ENCODE measurements at places on chromosomes 12 and 14.
A peak's percentile ranks its signal among the peaks of the same experiment; 100 is the strongest.

GRCh38 chr12:45774508-45775162, 45.1 kb downstream of the ARID2 start:
- H3K36me3 ChIP-seq, result peaks cover 5% of the 10 kb centered on the region
- H3K4me3 ChIP-seq, result no peak overlapping the region
- H3K27me3 ChIP-seq, result no peaks in the 10 kb centered on the region
- no peak for DNase-seq
- H3K27ac ChIP-seq, result no peak overlapping the region
- H3K4me1 ChIP-seq, result peaks cover 8% of the 10 kb centered on the region

- H3K4me3 ChIP-seq, result peak overlapping the region; percentile 27
- H3K4me1 ChIP-seq, result peaks cover 81% of the 10 kb centered on the region
- H3K36me3 ChIP-seq, result peaks cover 72% of the 10 kb centered on the region
- peak; percentile 65 for DNase-seq
Observed at GRCh38 chr12:46221255-46222128, 47.4 kb downstream of the SLC38A1 start.

- no peak overlapping the region for H3K27ac ChIP-seq
- H3K4me3 ChIP-seq, result no peak overlapping the region
- peaks cover 9% of the 10 kb centered on the region for H3K4me1 ChIP-seq
- no peak for DNase-seq
Observed at GRCh38 chr12:119868992-119869391, 8.1 kb downstream of the CIT start.

DNA sequence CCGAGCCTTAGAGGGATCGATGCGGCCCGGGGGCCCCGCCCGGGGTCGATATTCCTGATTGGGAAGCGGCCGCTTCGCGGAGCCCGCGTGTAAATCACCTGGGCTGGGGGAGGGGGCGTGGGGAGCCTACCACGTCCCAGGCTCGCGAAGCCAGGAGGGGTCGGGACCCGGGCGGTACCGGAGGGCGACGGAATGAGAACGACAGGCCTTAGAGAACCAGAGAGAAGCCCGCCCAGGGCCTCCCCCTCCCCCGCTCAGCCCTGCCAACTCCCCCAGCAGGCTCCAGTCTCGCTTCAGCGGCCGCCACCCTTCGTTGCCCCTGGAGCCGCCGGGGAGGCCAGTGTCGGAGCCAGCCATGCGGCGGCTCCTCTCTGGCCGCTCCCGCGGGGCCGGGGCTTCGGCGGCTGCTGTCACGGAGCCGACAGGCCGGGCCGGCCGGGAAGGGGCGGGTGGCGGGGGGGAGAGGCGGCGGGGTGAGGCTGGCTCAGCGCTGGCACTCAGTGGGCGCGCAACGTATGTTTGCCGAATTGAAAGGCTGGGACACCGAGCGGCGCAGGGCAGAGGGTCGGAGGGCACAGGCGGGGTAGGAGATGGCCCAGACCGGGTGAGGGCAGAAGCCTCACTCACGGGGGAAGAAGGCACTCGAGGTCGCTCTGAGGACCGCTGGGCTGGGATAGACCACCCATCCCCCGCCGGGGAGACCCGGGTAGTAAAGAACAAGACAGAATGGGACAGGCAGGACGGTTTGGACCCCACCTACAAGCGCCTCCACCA, 1.4 kb upstream of the DNAJC22 start:
- peak; percentile 68 for DNase-seq
- no peak overlapping the region for H3K27ac ChIP-seq
- H3K4me3 ChIP-seq, result peak overlapping the region; percentile 84
- no peaks in the 10 kb centered on the region for H3K36me3 ChIP-seq
- peaks cover 31% of the 10 kb centered on the region for H3K4me1 ChIP-seq

GRCh38 chr14:104966981-104967385, 11.2 kb downstream of the AHNAK2 start:
- no peak overlapping the region for H3K4me3 ChIP-seq
- no peaks in the 10 kb centered on the region for H3K36me3 ChIP-seq
- DNase-seq, result no peak
- peaks cover 17% of the 10 kb centered on the region for H3K27me3 ChIP-seq

DNA sequence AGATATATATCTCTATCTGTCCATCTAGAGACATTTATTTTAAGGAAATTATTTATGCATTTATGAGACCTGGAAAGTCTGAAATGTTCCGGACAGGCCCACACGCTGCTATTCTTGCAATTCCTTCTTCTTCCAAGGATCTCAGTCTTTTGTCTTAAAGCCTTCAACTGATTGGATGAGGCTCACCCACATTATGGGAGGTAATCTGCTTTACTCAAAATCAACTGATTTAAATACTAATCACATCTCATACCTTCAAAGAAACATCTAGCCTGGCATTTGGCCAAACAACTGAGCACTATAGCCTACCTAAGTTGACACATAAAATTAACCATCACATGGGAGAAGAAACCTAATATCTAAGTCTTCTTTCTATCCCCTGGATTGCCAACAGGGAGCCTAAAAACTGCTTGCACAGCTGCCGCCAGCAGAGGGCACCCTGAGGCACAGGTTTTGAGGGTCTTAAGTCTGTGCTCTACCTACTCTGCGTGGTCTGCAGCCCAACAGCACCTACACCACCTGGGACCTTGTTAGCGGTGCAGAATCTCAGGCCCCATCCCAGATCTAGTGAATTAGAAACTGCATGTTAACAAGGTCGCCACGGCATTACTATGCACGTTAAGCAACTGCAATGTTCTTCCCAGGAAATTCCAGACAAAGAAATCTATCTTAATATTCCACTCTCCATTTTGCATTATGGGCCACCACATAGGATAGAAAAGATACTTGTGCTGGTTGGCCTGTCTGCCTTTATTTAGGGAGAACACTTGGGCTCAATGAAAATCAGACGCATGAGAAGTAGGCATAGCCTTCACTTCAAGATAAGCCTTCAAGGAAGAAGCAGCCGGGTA, 249.7 kb downstream of the FOXG1 start:
- no peaks in the 10 kb centered on the region for H3K4me1 ChIP-seq
- H3K27ac ChIP-seq, result no peak overlapping the region
- no peak overlapping the region for H3K4me3 ChIP-seq
- no peaks in the 10 kb centered on the region for H3K36me3 ChIP-seq

- DNase-seq, result no peak
- no peaks in the 10 kb centered on the region for H3K36me3 ChIP-seq
- H3K27ac ChIP-seq, result no peak overlapping the region
- H3K4me1 ChIP-seq, result no peaks in the 10 kb centered on the region
Observed at GRCh38 chr12:93733358-93733757, 56.2 kb downstream of the CRADD start.

DNA sequence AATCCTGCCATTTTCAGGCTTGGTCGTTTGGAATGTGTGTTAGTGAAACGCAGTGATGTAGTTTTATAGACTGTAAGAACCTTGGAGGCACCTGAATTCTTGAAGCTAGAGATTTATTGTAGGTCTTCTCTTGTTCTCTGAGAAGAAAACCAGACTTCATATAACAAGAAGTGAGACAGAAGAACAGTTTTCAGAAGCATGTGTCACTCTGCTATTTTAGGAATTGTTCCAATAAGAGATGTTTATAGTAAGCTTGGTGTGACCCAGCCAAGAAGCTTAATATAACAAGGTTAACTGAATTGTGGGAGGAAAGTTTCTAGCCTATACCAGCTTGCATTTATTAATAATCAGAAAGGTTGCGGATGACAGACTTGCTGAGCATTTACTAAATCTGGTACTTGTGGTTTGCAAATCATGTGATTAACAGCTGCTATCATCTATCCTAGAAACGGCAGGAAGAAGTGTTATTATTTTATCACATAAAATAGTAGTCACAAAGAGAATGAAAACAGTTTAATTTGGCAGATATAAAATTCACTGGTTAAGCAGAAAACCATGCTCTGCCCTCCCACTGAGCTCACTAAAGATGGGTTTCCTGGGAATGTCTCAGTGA, 49.2 kb upstream of the BCAT1 start:
- no peak overlapping the region for H3K4me3 ChIP-seq
- no peak for DNase-seq
- no peaks in the 10 kb centered on the region for H3K4me1 ChIP-seq
- H3K27ac ChIP-seq, result no peak overlapping the region
- peaks cover 3% of the 10 kb centered on the region for H3K27me3 ChIP-seq

- no peak for DNase-seq
- H3K4me1 ChIP-seq, result no peaks in the 10 kb centered on the region
- no peaks in the 10 kb centered on the region for H3K36me3 ChIP-seq
- no peak overlapping the region for H3K27ac ChIP-seq
Observed at GRCh38 chr14:84421621-84422020, 1108.3 kb upstream of the FLRT2 start.

DNA sequence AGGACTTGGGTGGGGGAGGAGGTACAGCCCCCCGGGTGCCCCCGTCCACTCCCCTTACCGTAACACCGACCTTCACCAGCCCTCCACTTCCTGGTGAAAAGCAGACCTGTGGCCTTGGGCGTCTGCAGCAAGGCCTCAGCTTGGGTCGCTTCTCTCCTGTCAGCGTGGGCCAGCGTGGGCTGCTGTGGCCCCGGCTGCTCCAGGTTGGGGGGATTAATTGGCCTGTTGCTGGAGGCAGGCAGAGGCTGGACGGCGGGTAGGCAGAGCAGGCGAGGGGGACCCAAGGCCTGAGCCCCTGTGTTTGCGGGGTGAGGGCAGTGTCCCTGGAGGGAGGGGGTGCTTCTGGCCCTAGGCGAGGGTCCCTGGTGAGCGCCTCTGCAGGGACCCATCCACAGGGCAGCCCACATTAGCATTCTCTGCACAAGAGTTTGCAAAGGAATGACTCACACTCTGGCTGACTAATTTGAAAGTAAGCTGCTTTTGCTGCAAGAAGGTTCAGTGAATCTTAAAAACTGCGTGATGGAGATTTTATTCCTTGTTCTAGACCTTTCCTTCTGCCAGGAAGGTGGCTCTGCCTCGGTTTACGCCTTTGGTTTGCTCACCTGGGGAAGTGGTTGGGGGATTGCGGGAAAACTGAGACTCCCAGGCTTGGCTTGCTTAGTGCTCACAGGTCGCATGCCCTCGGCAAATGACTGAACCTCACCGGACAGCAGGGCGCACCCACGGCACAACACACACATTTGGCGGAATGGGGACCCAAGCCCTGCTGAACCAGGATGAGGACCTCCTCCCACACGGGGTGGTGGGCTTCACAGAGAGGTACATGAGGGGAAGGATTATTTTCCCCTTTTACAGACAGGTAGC, 37.9 kb upstream of the DLK1 start:
- no peak overlapping the region for H3K27ac ChIP-seq
- no peak for DNase-seq
- H3K27me3 ChIP-seq, result no peaks in the 10 kb centered on the region

GRCh38 chr12:107884769-107885694, 110.5 kb downstream of the ASCL4 start:
- H3K27me3 ChIP-seq, result peaks cover 23% of the 10 kb centered on the region
- peak; percentile 81 for DNase-seq
- no peak overlapping the region for H3K27ac ChIP-seq
- H3K36me3 ChIP-seq, result no peaks in the 10 kb centered on the region
- H3K4me3 ChIP-seq, result no peak overlapping the region
- no peaks in the 10 kb centered on the region for H3K4me1 ChIP-seq

GRCh38 chr14:54383835-54384234, 13.0 kb upstream of the CDKN3 start:
- no peak overlapping the region for H3K4me3 ChIP-seq
- H3K27ac ChIP-seq, result no peak overlapping the region
- DNase-seq, result no peak
- no peaks in the 10 kb centered on the region for H3K36me3 ChIP-seq
- H3K4me1 ChIP-seq, result no peaks in the 10 kb centered on the region
- H3K27me3 ChIP-seq, result peaks cover 53% of the 10 kb centered on the region

DNA sequence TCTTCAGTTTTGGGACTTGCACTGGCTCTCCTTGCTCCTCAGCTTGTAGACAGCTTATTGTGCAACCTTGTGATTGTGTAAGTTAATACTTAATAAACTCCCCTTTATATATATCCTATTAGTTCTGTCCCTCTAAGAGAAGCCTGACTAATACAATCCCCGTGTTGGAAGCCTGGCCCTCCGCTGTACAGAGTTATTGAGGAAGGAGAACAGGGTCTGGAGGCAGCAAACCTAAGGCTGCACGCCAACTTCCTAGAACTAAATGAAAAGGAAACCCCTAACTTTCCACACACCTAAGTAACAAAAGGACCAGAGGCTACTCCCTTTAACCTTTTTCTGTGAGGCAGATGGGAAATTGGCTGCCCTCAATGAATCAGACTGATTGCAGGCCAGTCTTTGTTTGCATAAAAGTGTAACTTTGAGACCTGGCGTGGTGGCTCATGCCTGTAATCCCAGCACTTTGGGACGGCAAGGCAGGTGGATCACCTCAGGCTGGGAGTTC, 42.6 kb upstream of the LIMA1 start:
- no peaks in the 10 kb centered on the region for H3K27me3 ChIP-seq
- H3K36me3 ChIP-seq, result no peaks in the 10 kb centered on the region
- no peaks in the 10 kb centered on the region for H3K4me1 ChIP-seq
- DNase-seq, result no peak
- no peak overlapping the region for H3K4me3 ChIP-seq

- no peak overlapping the region for H3K27ac ChIP-seq
- peaks cover 2% of the 10 kb centered on the region for H3K27me3 ChIP-seq
- no peaks in the 10 kb centered on the region for H3K36me3 ChIP-seq
- no peaks in the 10 kb centered on the region for H3K4me1 ChIP-seq
- no peak for DNase-seq
- H3K4me3 ChIP-seq, result no peak overlapping the region
Observed at GRCh38 chr12:25675808-25676207, 122.7 kb upstream of the LMNTD1 start.

- no peak for DNase-seq
- no peak overlapping the region for H3K4me3 ChIP-seq
- no peak overlapping the region for H3K27ac ChIP-seq
- peaks cover 10% of the 10 kb centered on the region for H3K4me1 ChIP-seq
- peaks cover 13% of the 10 kb centered on the region for H3K36me3 ChIP-seq
- H3K27me3 ChIP-seq, result no peaks in the 10 kb centered on the region
Observed at GRCh38 chr14:31380106-31380505, 40.2 kb downstream of the HEATR5A start.

GRCh38 chr12:102009796-102010195, 52.0 kb downstream of the WASHC3 start:
- H3K4me1 ChIP-seq, result no peaks in the 10 kb centered on the region
- H3K4me3 ChIP-seq, result no peak overlapping the region
- DNase-seq, result no peak
- no peaks in the 10 kb centered on the region for H3K27me3 ChIP-seq

GRCh38 chr14:93753647-93754046, 34.6 kb downstream of the PRIMA1 start:
- no peaks in the 10 kb centered on the region for H3K4me1 ChIP-seq
- no peaks in the 10 kb centered on the region for H3K36me3 ChIP-seq
- no peak overlapping the region for H3K4me3 ChIP-seq
- H3K27ac ChIP-seq, result no peak overlapping the region

DNA sequence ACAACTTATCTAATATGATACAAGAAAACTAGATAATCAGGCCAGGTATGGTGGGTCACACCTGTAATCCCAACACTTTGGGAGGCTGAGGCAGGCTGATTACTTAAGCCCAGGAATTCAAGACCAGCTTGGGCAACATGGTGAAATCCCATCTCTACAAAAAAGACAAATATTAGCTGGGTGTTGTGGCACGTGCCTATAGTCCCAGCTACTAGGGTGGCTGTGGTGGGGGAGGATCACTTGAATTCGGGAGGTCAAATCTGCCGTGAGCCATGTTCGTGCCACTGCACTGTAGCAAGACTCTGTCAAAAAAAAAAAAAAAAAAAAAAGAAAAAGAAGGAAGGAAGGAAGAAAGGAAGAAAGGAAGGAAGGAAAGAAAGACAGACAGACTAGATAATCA, 27.0 kb downstream of the ZCRB1 start:
- DNase-seq, result no peak
- no peak overlapping the region for H3K4me3 ChIP-seq
- H3K36me3 ChIP-seq, result no peaks in the 10 kb centered on the region
- peaks cover 11% of the 10 kb centered on the region for H3K4me1 ChIP-seq
- H3K27ac ChIP-seq, result no peak overlapping the region

All from activated CD4-positive, alpha-beta T cell treated with anti-CD3 and anti-CD28 coated beads, Interleukin-2, amount 10 ng/mL, durations not matched to agents 24 days and 14 days (primary cell).